Activated CD8-positive, alpha-beta memory T cell treated with anti-CD3 and anti-CD28 coated beads for 4 hours (primary cell): ENCODE measurements at places on chromosomes 11 and 22.

- no peak for DNase-seq
Observed at GRCh38 chr11:61259363-61259762, 18.4 kb downstream of the PGA5 start.

DNA sequence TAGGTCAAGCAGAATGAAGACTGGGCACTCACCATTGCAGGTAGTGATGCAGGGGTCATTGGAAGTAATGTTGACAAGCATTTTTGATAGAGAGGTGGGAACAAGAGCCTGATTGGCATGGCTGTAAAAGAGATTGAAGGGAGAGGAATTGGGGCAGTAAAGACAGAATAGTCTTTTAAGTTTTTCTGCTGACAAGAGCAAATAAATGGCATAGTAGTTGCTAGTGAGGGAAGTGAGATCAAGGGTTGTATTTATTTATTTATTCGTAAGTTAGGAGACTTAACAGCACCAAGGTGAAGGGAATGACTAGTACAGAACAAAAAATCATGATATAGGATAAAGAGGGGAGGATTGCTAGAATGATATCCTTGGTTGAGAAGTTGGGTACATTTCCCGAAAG is 11.0 kb downstream of the SYT9 start:
- DNase-seq, result no peak

GRCh38 chr22:20949698-20950183 is 17.3 kb upstream of the AIFM3 start:
- no peak for DNase-seq

- DNase-seq, result no peak
Observed at GRCh38 chr11:70818351-70818750, 420.0 kb downstream of the CTTN start.

- no peak for DNase-seq
Observed at GRCh38 chr11:115263799-115264656, 240.2 kb downstream of the CADM1 start.

DNA sequence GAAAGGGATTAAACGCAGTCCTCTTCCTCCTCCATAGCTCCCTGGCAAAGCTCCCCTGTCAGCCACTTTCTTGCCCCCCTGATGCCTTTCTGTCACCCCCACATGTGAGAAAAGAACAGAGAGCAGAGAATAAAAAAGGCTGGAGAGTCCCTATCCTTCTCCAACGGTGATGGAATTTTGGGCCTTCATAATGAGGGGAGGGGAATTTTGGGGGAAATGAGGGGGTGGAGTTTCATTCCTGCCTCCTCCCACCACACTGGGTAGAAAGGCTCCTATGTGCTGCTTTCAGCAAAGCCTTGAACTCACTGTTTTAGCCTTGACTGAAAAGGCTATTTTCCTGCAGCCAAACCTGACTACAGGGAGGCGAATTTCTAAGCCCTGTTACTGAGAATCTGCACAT is 59.3 kb downstream of the C11orf58 start:
- DNase-seq, result no peak

DNA sequence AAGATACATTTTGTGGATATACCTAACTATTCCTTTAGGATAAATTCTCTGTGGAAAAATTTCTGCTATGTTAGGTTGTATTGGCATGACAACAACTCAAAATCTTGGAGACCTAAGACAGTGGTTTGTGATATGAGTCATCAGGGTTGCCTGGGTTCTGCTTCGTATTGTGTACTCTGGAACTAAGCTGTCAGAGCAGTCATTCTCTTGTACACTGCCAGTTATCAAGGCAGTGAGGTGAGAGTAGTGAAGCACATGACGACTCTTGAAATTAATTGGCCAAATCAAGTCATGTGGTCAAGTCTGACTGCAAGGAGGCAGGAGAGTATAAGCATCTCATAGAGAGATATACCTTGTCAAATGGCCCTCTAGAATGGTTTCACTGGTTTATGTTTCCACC is 104.4 kb downstream of the FANCF start:
- DNase-seq, result no peak

- DNase-seq, result no peak
Observed at GRCh38 chr11:67374571-67375281, 1.3 kb upstream of the CLCF1 start.

DNA sequence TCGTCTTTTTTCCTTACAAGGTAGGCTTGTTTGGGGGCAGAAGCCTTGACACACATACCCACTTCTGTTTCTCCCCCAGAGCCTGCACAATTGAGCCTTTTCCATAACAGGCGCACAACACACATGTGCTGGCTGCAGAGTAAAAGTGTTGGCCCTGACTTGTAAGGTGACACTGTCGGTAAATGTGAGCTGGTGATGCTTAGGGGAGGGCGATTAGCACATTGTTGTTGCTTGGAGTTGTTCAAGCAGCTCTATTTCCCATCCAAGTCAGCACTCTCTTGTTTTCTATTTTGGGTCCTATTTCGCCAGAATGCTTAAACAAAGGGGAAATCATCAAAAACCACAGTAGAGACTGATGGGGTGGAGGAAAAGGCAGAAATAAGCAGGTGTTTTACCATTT is 51.9 kb upstream of the PTPRJ start:
- DNase-seq, result no peak

- no peak for DNase-seq
Observed at GRCh38 chr22:23204125-23204488, 23.8 kb downstream of the BCR start.

GRCh38 chr11:117181586-117182550 is 3.3 kb downstream of the SIDT2 start:
- DNase-seq, result no peak
